ENCODE measurements at places on chromosomes 11 and 22.

- DNase-seq = no peak
These were observed 23.8 kb downstream of the BCR start for GRCh38 chr22:23204125-23204488.

DNA sequence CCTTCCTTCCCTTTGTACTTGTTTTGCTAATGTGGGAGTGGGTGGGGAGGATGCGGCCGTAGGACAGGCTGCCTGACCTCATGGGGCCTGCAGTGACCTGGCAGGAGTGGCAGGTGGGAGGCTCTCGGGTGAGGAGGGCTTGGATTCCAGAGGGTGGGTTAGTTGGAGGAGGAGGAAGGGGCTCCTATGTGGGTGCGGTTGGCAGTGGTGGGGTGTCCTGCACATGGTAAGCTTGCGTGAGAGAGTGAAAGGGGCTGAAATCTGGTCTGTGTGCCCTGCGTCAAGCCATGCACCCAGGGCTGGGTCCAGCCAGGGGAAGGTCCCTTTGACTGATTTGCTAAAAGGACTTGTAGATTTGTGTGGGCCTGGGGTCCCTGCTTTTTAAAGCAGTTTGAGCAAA lies 90.7 kb upstream of the OR4B1 start:
- DNase-seq = no peak

GRCh38 chr11:44469412-44469811 lies 96.1 kb upstream of the CD82 start:
- no peak for DNase-seq

DNA sequence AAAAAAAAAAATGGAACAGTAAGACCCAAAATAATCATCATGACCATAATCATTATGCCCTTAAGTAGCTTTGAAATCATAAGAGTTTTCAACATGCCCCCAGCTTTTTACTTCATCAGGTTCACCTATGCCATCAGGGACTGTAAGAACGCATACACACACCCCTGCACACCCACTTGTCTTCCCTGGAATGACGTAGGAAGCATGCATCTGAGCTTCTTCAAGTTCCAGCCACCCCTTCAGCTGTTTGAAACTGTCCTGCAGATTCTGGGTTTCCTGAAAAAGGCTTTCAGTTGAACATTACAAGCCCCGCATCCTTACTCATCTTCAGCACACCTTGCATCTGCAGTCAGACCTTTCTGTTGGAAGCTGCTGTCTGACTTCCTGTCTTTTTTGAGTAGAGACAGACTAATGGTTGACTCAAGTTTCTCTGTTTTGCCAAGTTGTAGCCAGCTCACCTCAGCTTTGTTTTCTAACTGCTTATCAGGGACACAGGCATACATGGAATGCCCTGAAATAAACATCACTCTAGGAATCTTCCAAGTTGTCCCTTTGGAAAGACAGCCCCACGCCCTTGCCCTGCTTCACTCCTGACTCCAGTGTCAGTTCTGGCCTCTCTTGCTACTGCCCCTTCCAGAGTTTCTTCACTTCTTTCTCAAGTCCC lies 37.0 kb downstream of the ARHGAP1 start:
- no peak for DNase-seq

DNA sequence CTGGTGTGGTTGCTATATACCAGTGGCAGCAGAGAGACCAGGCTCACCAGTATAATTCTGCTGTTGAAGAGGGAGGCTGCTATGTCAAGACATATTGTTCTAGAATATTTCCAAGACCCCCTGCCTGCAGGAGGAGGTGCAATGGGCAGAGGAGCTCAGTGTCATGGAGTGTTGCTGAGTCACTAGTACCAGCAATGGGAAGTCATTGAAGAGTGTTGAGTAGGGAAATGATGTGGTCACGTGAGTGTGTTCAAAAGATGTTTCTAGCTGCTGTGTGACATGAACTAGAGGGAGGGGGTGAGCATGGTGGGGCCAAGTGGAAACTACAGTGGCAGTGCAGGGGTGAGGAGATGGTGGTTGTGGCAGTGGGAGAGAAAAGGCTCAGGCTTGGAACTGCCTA lies 76.3 kb upstream of the BIRC3 start:
- DNase-seq = no peak

DNA sequence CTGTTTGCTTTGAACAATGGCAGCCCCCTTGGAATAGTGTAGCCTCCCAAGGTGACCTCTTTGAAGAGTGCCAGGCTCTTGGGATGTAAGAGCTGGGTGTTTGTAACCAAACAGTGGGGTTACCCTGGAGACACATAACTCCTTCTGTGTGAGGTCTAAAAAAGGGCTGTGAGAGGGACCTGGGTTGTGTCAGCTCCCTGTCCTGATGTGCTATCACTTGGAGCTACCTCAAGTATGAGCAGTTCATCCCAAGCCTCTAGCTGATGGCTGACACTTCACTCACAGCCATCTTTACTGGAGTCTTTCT lies 40.2 kb downstream of the TSPAN18 start:
- DNase-seq = no peak
